Colonic mucosa (tissue), 4 donors: ENCODE measurements at places on chromosomes 1 and 21. TPM values are rescaled to one million over a fixed set of nuclear protein-coding genes. Genes with fewer than 3 reads are reported as not detected.
A peak's percentile ranks its signal among the peaks of the same experiment; 100 is the strongest.

Gene LRRC39
- 0.37 TPM for total RNA-seq

Gene SMCP
- not detected for total RNA-seq

Gene NTNG1
- 0.30 TPM for total RNA-seq

Gene GATAD2B
- 32.5 TPM for total RNA-seq

Gene ANGPTL1
- 2.8 TPM for total RNA-seq

Gene UQCRHL
- 3.2 TPM for total RNA-seq

Gene LCE1B
- not detected for total RNA-seq

Gene RCC1
- total RNA-seq, result 101 TPM

Gene SLAMF8
- total RNA-seq, result 1.9 TPM

Gene GON4L
- 34.7 TPM for total RNA-seq

Gene OR2T11
- total RNA-seq, result not detected

DNA sequence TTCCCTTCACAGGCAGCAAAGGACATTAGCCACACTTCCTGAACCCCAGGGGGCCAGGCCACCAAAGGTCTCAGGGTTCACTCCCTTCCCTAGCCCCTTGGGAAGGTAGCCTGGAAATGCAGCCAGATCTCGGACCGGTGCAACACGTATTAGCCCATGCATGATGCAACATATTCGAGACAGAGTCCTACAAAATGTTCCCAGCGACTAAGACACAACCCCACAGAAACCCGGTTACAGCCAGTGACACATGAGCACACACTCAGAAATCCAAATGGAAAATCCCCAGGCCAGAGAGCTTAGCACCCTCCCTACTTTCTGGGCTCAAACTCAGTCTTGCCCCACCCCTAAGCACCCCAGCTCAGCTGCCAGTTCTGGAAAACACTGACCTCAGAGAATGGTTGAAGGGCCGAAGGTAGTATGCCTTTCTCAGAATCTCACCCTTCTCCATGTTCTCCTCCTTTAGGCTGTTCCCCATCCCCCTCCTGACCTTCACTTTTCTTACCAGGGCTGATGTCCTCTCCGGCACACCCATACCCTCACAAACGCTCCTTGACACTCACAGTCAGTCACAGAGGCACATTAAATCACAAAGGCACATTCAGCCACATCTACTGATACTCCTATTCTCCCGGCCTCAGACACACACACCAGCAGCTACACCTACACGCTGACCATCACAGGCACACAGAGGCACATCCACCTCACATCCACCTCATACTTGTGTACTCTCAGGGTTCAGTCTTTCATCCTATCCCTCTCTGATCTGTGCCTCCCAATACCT lies at the start of gene TSPAN1:
TSPAN1 (plus strand) TSS at position 640 of the 784 bp plus-strand sequence. CDS start 6,021 bp downstream, outside the sequence.
- DNase-seq, result peak; percentile 25

DNA sequence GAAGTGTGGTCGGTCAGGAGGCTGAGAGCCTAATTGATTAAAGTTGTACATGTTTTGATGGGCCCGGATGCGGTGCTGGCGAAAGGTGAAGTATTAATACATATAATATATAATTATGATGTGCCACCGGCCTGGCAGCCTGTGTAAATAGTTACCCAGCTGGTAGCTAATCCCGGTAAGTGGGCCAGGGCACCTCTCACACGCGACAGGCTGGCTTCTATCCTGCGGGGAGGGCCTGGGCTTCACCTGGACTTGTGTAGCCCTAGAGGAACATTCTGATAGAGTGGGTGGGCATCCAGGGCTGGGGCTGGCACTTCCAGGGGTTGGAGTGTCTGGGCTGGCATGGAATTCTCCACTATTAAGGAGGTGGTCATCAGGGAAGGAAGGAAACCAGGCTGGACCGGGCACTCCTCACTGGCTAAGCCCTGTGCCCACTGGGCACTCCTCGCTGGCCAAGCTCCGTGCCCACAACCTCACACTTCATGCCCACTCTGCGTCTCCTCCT lies 48.3 kb downstream of the IGSF21 start:
- DNase-seq, result no peak

GRCh38 chr1:206465951-206466350 lies 4.3 kb upstream of the IKBKE start:
- DNase-seq, result no peak

- DNase-seq, result no peak
These were observed 12.4 kb upstream of the ATP1A1 start for GRCh38 chr1:116360429-116361173.

DNA sequence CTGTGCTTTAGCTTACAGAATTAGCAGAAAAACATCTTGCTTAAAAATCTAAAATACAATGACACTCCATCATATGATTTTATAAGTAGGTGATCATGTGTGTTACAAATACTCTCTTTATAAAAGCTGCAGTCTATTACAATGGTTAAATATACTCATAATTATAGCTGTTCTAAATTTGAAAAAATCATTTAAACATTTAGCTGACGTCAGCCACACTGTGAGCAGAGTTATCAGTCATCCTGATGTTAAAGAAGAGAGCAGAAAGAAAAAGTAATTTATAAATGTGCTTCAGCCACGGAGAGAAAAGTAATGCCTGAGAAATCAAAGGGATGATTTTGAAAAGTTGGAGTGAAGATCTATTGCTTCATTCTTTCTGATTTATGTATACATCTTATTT lies 1325.9 kb upstream of the B3GALT2 start:
- DNase-seq, result no peak

GRCh38 chr1:32275424-32275823 lies 16.5 kb upstream of the HDAC1 start:
- peak; percentile 44 for DNase-seq

- DNase-seq, result no peak
These were observed 109.1 kb upstream of the GADD45A start for GRCh38 chr1:67575861-67576260.

GRCh38 chr21:15815285-15815684 lies 85.5 kb downstream of the USP25 start:
- no peak for DNase-seq

DNA sequence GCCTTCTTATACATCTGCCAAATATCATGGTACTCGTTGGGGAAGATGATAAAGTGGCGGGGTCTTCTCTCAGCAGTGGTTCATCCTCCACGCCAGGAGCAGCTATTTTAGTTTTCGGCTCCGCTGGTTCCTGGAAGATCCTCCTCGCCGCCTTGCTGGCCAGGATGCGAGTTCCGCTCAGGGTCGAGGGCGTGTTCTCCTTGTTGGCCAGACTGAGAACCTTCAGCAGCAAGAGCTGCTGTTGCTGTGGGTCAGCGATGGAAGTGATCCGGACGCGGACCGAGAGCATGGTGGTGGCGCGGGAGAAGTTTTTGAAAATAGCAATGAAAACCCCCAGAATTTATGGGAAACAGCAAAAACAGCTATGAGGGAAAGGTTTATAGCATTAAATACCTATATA lies 11.4 kb upstream of the CFAP126 start:
- DNase-seq, result no peak

DNA sequence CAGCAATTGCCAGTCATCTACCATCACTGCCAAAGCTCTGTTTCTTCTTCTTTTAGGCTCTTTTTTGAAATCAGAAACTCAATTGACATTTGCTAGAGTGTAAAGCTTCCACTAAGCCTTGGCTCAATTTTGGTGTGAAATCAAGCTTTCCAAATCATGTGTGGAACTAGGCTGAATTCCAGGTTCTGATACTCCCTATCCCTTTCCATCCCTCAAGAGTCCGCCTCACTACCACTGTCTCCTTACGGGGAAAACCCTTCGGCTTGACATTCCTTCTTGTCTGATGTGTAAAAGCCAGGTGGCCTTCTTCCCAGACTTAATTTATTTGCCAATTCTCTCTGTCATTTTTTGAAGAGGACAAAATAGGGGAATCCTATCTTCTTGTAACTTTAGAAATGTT lies 47.2 kb upstream of the PRMT6 start:
- DNase-seq, result no peak

GRCh38 chr1:216723274-216723780 lies at the start of gene ESRRG:
Gene ESRRG, minus strand, starts transcription at chr1:216723429. Its CDS starts 130 bp downstream, at chr1:216723299.
- peak; percentile 49 for DNase-seq

DNA sequence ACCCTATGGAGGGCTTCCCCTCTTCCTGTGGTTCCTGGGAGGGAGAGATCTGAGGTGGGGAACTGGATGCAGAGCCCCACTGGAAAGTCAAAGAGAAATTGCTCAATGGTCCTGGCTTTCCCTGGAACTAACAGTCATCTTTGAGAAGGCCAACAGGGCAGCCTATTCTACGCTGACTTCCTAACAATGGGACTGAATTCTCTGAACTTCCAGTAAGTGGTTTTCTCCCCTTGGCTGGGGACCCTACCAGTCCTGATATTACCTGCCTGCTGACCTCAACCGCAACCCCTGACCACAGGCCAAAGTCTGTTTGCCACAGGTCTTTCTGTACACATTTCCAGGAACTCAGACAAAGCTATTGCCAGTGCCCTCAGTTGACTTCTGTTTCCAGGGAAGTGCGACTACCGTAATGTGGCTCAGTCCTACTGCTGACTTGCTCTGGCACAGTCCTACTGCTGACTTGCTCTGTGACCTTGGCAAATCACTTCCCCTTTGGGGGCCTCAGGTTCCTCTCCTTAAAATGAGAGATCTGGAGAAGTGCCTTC lies 55.3 kb downstream of the C8B start:
- no peak for DNase-seq

GRCh38 chr1:6475381-6476133 lies 9.6 kb upstream of the TNFRSF25 start:
- DNase-seq, result peak; percentile 87

- DNase-seq, result no peak
These were observed 72.9 kb downstream of the LBR start for GRCh38 chr1:225354906-225355305.

DNA sequence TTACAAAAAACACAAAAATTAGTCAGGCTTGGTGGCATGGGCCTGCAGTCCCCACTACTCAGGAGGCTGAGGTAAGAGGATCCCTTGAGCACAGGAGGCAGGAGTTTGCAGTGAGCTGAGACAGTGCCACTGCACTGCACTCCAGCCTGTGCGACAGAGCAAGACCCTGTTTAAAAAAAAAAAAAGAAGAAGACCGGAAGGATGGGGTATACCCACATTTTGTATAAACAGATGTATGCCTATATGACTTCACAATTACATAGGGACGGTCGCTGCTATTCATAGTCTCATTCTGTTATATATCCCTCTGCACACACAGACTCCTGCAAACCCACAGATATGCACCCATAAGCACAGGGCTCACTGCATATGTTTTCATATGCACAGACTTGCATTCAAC lies 12.7 kb downstream of the LCK start:
- no peak for DNase-seq

GRCh38 chr1:94602802-94603625 lies 61.5 kb upstream of the F3 start:
- DNase-seq, result no peak

GRCh38 chr1:36582066-36582755 lies 99.5 kb upstream of the CSF3R start:
- no peak for DNase-seq

GRCh38 chr1:150563340-150564038 lies 14.3 kb downstream of the ADAMTSL4 start:
- peak; percentile 77 for DNase-seq

- DNase-seq, result no peak
These were observed 6.9 kb upstream of the SLC35F3 start for GRCh38 chr1:233897325-233898162.

- DNase-seq, result no peak
These were observed 63.0 kb downstream of the PROX1 start for GRCh38 chr1:214050513-214051401.

GRCh38 chr1:185157599-185158412 lies 839 bp downstream of the SWT1 start:
- DNase-seq, result peak; percentile 25

GRCh38 chr1:44807364-44808062 lies 362 bp upstream of the DYNLT4 start:
- peak; percentile 98 for DNase-seq

DNA sequence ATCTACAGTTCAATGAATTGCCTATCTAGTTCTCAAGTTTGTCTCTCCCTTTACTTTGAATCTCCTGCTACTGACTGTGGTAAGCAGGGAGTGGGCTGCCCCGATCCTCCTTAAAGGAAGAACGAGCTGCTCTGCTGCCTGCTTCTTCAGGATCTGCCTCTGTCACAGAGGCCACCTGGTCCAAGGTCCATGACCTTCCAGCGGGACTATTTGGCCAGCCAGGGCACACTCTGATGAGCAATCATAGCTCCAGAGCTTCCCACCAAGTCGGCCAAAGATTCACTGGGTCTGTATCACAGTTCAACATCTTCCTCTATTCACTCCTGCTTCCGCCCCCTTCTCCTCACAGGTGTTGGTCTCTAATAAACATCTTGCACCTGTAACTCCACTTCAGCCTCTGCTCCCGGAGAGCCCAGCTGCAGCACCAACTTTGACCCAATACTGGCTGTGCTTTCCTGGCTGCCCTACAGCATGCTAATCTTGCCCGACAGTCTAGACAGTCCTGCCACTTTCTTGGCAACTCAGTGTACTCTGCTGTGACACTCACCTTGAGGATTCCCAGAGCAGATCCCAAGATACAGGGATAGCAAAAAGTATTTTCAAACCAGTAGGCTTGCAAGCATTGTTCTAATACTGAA lies 16.9 kb upstream of the MAP10 start:
- DNase-seq, result no peak

DNA sequence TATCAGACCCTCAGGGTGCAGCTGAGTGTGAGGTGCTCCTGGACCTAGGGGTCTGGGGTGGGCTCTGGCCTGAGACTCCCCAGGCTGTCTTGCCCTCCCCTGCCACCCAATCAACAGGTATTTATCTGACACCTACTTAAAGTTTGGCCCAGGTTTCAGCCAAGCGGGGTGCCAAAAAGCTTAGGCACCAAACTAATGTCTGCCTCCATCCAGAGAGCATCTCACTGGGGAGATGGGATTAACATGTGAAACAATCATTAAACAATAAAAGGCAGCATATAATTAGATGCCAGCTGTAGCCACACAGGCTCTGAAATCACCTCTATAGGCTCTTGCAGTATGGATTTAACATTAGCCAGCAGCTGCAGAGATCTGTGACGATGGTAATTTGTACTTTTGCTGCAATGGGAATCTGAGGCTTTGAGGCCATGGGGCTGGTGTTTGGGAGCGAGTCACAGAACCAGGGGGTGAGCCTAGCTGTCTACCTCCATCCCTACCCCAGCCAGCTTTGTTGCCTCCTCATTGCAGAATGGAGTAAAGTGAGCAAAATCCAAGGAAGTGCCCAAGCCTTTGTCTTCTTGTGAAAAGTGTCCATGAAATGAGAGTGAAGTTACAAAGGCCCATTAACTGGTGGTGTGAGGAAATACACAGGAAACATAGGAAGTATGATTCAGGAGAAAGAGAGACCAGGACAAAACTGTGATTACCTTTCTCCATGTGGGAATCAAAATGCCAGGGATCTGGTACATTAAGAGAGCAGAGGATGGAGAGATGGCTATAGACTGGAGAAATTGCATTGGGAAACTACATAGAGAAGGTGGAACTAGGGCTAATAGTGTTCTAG lies 36.1 kb downstream of the EIF2D start:
- no peak for DNase-seq

DNA sequence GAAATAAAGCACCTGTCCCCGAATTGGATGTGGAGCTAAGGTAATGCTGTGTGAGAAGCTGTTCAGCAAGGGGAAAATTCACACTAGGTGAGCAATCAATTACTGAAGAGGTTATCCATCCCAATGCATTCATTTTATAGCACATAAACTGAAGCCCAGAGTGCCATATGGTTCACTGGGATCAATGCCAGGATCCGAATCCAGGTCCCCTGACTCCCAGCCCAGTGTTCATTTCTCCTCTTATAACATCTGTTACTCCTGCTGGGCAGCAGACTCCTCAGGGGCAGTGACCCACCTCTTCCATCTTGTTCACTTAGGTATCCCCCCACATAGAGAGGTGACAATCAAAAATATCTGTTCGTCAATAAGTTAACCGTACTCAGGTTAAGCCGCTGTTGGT lies 13.2 kb upstream of the SEC16B start:
- peak; percentile 26 for DNase-seq

- DNase-seq, result no peak
These were observed 1613.6 kb upstream of the PRMT6 start for GRCh38 chr1:105442901-105443300.
